ENCODE measurements at places on chromosomes 2 and 18. TPM values are rescaled to one million over a fixed set of nuclear protein-coding genes. Genes with fewer than 3 reads are reported as not detected.

The RAPGEF4 gene
- total RNA-seq: 4.7 TPM

The SNORC gene
- 0.50 TPM for total RNA-seq

The DUSP19 gene
- total RNA-seq: 4.2 TPM

The POU3F3 gene
- not detected for total RNA-seq

The OBSL1 gene
- 117 TPM for total RNA-seq

The SP140 gene
- total RNA-seq: not detected

The TNFRSF11A gene
- total RNA-seq: 0.29 TPM

The TTC21B gene
- 7.7 TPM for total RNA-seq
